KBM-7 (cell line): ENCODE measurements at places on chromosomes 12 and 14.
A peak's percentile ranks its signal among the peaks of the same experiment; 100 is the strongest.

GRCh38 chr12:26629864-26630263 lies 203.1 kb downstream of the ITPR2 start:
- no peak for DNase-seq

GRCh38 chr14:104363891-104364760 lies 215.4 kb upstream of the C14orf180 start:
- no peak for DNase-seq

- DNase-seq, result no peak
Measured at GRCh38 chr12:98951406-98951805, 306.3 kb downstream of the APAF1 start.

- no peak for DNase-seq
Measured at GRCh38 chr14:32330351-32331111, 1.4 kb downstream of the AKAP6 start.

DNA sequence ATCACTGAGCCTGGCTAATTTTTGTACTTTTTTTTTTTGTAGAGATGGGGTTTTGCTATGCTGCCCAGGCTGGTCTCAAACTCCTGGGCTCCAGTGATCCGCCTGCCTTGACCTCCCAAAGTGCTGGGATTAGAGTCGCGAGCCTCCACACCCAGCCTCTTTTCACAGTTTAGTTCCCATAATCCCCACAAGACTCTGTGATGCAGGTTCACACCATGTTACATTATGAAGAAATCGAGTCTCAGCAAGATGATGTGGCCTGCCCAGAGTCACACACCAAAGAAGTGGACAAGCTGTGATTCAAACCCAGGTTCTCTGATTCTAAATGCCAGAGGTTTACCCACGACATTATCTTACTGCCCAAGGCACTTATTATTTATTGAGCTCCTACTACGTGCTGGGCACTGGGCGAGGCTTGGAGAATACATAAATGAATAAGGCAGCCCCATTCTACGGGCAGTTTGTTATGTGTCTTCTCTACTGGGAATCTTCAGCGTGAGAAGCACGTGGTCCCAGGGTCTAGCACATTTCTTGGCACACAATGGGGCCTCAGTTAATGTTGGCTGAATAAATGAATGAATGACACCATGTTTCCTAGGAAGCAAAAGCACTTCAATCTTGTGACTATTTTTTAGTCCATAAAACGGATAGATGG lies 23.5 kb upstream of the OASL start:
- no peak for DNase-seq

DNA sequence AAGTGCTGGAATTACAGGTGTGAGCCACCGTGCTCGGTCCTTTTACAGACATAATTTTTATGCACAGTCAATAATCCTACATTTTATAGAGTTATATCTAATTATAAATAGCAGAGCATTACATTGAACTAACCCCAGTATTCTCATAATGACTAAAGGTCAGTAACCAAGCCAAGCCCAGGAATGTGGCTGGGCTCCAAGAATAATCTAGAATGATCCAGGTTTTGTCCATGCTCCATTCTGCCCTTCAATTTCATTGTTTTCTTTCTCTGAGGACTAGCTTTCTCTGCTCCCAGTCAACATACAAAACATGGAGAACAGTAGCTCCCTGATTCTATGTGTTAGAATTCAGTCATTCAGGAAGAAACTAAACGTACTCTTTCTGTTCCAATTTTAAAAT lies 92.1 kb upstream of the KRR1 start:
- DNase-seq, result no peak

- DNase-seq, result no peak
Measured at GRCh38 chr12:112097641-112098040, 10.9 kb downstream of the NAA25 start.

GRCh38 chr12:94183708-94184379 lies 35.5 kb downstream of the PLXNC1 start:
- DNase-seq, result no peak

DNA sequence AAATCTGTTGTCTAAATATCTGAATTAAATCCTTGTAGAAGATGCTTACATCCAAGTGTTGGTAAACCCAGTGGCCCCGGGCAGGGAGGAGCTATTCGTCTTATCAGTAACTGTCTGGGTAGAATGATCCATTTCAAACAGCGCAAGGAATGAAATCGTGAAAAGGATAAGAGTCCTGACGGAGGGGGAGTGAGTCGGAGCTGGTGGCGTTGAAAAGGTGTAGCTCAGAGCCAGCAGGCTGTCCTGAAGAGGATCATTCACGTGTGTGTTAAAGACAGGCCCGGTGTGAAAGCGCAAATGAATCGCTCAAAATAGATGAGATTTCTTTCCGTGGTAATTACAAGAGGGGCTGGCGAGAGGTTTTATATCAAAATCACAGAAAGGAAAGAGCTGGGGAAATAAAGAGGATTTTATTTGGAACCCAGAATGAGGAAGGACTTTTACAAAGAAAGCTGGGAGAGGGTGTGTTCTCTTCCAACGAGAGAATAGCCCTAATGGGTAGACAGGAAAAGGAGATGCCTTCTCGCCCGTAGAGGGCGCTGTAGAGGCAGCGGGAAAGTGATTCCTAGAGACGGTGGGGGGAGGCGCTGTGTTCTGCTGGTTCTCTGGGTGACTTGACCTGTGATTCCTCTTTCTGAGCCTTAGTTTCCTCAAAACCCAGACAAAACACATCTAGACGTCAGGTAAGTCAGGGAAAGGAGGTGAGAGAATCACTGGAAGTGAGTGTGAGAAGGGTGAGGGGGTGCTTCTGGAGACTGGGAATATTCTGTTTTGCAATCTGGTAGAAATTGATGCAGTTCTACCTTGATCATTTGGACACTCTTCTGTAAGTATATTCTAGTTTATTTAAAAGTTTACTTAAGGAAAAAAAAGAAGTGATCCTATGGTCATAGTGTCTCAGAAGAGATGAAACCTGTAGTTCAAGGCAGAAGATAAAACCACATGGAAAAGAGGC lies 39.3 kb downstream of the SRRM4 start:
- peak; percentile 54 for DNase-seq

DNA sequence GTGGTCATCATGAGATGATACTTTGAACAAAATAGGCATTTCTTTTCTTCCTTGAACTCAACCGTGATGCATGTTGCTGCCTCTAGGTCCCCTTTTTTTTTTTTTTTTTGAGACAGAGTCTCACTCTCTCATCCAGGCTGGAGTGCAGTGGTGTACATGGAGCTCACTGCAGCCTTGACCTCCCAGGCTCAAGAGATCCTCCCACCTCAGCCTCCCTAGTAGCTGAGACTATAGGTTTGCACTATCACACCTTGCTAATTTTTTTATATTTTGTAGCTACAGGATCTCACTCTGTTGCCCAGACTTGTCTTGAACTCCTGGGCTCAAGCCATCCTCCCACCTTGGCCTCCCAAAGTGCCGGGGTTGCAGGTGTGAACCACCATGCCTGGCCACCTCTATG lies 20.6 kb downstream of the DIP2B start:
- no peak for DNase-seq

GRCh38 chr12:108693751-108694150 lies 37.6 kb downstream of the CORO1C start:
- DNase-seq, result no peak

DNA sequence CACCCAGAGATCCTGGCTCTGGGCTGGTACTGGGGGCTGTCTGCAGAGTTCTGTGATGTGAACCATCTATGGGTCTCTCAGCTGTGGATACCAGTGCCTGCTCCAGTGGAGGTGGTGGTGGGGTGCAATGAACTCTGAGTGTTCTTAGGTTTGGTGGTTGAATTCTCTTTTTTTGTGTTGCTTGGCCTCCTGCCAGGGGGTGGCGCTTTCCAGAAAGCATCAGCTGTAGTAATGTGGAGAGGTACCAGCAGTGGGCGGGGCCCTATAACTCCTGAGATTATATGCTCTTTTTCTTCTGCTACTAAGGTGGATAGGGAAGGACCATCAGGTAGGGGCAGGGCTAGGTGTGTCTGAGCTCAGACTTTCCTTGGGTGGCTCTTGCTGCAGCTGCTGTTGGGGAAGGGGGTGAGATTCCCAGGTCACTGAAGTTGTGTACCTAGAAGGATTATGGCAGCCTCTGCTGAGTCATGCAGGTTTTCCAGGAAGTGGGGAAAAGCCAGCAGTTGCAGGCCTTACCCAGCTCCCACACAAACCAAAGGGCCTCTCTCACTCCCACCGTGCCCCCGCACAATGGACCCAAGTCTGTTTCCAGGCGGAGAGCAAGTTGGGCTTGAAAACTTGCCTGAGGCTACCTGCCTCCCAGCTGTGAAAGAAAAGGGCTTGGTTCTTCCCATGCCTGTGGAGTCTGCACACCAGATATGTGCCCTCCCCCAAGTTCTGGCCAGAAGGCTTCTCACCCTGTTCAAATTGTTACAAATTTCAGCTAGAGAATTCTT lies 18.6 kb downstream of the CCER1 start:
- no peak for DNase-seq

- no peak for DNase-seq
Measured at GRCh38 chr14:89773151-89773550, 181.4 kb downstream of the EFCAB11 start.

DNA sequence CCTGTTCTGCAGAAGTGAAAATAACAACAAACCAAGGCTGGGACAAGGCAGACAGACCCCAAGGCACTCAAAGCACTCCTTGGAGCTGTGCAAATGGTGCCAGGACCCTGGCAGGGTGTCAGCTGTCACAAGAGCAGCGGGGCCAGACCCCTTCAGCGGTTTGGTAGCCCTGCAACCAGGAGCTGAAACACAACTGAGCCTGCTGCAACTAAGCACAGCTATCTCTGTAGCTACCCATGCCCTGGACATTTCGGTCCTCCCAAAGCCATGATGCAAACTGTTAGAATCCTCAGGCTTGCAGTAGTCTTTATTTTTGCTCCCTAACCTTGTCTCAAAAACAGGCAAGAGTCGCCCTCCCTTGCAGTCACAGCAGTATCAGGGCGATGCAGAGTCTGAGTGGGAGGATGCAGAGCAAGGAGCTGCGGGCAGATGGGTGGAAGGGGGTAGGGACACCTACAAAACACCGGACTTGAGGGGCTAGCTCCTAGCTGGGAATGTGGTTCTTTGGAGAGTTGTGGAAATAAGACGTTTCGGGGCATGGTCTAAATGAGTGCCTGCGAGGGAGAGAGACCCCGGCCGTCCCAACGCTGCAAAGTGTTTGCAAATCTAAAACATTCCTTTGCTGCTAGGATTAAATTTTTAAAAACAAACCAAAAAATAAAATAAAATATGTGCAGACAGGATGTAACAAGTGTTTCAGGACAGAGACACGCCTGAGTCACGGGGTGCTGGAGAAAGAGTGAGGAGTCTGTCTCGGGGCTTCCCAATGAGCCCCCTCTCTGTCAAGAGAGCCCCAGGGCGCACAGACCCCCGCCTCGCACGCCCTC lies 1.0 kb downstream of the NUAK1 start:
- no peak for DNase-seq

DNA sequence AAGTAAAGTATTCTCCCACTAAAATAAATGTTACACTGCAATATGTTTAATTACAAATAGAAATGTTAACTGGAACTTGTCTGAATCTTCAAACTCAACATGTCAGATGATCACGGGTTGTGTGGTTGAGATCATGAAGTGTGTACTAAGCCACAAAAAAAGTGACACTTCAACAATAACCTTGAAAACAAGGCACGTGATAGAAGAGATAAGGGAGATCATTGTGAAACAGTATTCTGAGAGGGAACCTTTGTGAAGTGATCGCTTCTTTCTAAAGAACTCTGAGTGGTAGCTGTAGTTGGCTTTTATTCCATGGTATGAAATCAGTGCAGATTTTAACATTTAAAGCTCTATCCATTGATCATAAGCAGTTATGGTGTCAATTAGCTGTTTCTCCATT lies 60.0 kb downstream of the LIN52 start:
- DNase-seq, result no peak

DNA sequence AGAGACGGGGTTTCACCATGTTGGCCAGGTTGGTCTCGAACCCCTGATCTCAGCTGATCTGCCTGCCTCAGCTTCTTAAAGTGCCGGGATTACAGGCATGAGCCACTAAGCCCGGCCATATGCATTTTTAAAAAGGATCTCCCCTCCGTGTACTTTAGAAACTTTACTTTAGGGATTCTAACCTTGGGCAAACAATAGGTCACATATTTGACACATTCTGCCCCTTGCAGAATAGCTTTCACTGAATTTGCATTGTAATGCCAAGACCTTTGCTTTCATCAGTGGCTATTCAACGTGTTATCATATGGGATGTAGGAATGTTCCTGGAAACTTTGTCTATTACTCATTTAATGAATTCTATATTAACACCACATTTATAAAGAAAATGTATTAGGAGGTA lies 11.4 kb upstream of the ANKS1B start:
- DNase-seq, result no peak

GRCh38 chr14:36451310-36452065 lies 68.5 kb downstream of the NKX2-1 start:
- no peak for DNase-seq

GRCh38 chr14:34368115-34368970 lies 93.7 kb downstream of the SPTSSA start:
- DNase-seq, result peak; percentile 27

- no peak for DNase-seq
Measured at GRCh38 chr14:95038521-95039250, 118.6 kb downstream of the DICER1 start.

GRCh38 chr14:58626431-58626831 lies 11.3 kb upstream of the DACT1 start:
- DNase-seq, result no peak

- no peak for DNase-seq
Measured at GRCh38 chr14:34063470-34064164, 112.7 kb upstream of the EGLN3 start.

GRCh38 chr12:80364056-80364455 lies 80.0 kb upstream of the PTPRQ start:
- no peak for DNase-seq

DNA sequence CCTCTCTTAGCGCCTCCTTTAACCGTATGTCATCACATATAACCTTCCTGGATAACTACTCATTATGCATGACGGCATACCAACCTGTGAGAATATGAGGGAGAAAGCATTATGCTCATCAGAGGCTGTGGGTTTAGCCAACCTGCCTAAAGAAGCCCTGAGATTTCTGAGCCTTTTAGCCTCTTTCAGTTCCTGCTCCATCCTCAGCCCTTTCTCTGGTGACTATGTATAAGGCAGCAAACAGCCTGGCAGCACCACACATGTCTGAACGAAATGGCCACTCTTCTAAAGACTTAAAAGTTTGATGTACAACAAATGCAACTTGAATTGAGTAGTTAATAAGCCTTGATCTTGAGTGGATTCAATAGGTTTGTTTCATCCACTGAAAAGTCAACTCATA lies 64.8 kb upstream of the SOX5 start:
- DNase-seq, result no peak

DNA sequence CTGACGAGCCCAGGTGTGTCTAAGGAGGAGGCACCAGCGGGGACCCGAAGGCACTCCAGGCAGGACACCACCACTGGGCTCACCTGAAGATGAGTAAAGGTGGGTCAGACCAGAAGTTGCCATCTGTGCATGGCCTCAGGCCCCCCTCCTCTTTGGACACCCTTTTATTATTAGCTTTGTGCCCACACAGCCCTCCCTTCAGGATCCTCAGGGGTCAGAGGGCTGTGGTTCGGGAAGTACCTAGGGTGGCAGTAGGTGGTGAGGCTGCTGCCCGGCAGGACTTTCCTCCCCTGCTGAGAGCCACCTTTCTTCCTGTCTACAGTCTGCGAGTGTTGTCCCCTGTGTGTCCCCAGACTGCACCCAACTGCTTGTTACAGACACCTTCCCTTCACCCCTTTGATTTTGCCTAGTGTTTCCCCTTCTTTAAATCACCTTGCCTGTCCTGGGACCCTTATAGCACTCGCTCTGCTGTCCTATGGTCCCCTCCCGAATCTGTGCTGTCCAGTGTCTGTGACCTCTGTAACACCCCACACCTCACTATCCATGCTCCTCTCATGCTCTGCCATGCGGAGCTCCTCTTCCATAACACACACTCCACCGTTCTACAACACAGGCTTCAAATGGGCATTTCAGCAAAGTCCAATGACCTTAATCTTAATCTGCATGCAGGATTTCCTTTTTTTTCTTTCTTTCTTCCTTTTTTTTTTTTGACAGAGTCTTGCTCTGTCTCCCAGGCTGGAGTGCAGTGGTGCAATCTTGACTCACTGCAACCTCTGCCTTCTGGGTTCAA lies 25.7 kb downstream of the SOAT2 start:
- peak; percentile 16 for DNase-seq
